Activated T-helper 1 cell treated with anti-CD3 and anti-CD28 coated beads, Interleukin-12 subunit alpha, Interleukin-12 subunit beta, Interleukin-2, Interleukin-4 antibody, amounts not matched to agents 30 ng/mL and 10 ng/mL and 1 ng/mL, durations not matched to agents 14 hours and 24 hours and 36 hours (primary cell): ENCODE measurements at places on chromosomes 4 and X.

- DNase-seq, result no peak
Measured at GRCh38 chrX:5916945-5917344, 311.7 kb downstream of the NLGN4X start.

- no peak for DNase-seq
Measured at GRCh38 chr4:151905197-151905596, 144.4 kb upstream of the GATB start.

GRCh38 chrX:34659575-34659974, 2.5 kb upstream of the TMEM47 start:
- DNase-seq, result no peak

DNA sequence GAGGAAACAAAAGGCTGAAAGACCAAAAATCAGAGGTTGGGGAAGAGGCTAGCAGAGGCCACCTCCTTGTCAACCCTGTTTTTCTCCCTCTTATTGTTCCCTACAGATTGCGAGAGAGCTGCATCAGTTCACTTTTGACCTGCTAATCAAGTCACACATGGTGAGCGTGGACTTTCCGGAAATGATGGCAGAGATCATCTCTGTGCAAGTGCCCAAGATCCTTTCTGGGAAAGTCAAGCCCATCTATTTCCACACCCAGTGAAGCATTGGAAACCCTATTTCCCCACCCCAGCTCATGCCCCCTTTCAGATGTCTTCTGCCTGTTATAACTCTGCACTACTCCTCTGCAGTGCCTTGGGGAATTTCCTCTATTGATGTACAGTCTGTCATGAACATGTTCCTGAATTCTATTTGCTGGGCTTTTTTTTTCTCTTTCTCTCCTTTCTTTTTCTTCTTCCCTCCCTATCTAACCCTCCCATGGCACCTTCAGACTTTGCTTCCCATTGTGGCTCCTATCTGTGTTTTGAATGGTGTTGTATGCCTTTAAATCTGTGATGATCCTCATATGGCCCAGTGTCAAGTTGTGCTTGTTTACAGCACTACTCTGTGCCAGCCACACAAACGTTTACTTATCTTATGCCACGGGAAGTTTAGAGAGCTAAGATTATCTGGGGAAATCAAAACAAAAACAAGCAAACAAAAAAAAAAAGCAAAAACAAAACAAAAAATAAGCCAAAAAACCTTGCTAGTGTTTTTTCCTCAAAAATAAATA, 179.9 kb downstream of the AR start:
- no peak for DNase-seq

DNA sequence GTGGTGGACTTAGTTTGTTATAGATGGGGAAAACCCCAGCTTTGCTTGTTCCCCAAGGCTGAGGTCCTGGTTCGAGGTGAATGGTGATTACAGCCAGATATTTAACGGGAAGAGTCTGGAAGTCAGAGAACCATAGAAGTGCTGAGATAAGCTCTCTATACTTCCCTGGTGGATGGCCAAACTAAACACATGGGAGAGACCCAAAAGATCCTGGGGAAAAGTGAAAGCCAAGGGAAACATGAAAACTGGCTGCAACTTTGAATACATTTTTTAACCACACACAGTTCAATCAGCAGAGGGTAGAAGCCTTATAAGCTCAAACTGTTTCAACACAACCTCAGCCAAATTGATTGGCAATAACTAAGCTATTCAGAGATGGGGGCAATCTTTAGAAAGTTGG, 29.3 kb upstream of the SRPX start:
- DNase-seq, result no peak

DNA sequence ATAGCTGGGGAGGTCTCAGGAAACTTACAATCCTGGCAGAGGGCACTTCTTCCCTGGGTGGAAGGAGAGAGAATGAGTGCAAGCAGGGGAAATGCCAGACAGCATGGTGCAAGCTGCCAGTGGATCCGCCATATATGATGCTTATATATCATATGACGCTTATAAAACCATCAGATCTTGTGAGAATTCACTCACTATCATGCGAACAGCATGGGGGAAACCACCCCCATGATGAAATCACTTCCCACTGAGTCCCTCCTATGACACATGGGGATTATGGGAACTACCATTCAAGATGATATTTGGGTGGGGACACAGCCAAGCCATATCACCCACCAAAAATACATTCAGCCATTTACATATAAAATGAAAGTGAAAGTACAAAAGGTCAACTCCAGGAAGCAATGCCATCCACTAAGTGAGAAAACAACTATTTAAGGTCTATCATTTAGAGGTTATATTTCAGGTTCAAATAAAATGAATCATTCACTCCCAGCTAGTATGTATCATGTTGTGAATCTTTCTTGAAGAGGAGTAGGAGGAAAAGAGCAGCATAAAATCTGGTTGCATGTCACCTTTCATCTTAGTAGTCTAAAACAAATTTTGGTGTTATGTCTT, 20.3 kb upstream of the DYNLT3 start:
- no peak for DNase-seq

DNA sequence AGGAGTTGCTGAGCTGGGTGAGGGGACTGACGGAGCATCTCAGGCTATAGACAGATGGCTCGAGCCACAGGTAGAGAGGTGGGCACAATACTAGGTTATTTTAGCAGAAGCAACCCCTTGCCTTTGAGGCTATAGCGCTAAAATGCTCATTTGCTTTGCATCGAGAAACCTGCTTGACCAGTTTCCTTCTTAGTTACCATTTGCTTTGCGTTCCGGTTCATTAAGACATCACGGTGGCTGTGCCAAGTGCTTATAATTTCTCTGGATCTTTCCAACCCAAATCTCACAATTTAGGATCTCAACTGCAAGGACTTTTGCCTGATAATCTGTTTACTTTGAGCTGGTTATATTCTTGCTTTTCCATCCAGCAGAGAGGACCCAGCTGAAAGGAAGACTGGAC, 40.8 kb downstream of the DLG3 start:
- no peak for DNase-seq

GRCh38 chr4:71050809-71051208, 57.4 kb downstream of the DCK start:
- DNase-seq, result no peak

DNA sequence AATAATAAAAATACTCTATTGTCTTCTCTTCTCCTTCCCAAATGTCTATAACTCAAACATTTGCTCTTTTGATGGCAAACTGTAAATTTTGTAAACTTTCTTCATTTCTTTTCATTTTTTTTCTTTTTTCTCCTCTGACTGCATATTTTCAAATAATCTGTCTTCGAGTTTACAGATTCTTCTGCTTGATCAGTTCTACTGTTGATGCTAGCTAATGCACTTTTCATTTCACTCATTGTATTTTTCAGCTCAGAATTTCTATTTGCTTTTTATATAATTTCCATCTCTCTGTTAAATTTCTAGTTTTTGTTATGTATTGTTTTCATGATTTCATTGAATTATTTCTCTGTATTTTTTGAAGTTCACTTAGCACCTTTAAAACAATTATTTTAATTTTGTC, 646.8 kb upstream of the INTU start:
- DNase-seq, result no peak

DNA sequence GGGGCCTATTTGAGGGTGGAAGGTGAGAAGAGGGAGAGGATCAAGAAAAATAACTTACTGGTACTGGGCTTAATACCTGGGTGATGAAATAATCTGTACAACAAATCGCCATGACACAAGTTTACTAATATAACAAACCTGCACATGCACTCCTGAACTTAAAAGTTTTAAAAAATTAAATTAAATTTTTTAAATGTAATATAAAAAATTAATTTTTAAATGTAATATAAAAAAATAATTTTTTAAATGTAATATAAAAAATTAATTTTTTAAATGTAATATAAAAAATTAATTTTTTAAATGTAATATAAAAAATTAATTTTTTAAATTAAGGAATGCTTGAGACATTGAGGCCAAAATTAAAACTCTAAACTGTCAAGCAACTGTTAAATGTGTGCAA, 124.3 kb upstream of the GALNT7 start:
- no peak for DNase-seq

GRCh38 chrX:109925656-109926055, 77.3 kb upstream of the TMEM164 start:
- DNase-seq, result no peak

- no peak for DNase-seq
Measured at GRCh38 chrX:54820737-54821136, 13.2 kb downstream of the MAGED2 start.

GRCh38 chr4:2194496-2194895, 47.4 kb downstream of the HAUS3 start:
- DNase-seq, result no peak

DNA sequence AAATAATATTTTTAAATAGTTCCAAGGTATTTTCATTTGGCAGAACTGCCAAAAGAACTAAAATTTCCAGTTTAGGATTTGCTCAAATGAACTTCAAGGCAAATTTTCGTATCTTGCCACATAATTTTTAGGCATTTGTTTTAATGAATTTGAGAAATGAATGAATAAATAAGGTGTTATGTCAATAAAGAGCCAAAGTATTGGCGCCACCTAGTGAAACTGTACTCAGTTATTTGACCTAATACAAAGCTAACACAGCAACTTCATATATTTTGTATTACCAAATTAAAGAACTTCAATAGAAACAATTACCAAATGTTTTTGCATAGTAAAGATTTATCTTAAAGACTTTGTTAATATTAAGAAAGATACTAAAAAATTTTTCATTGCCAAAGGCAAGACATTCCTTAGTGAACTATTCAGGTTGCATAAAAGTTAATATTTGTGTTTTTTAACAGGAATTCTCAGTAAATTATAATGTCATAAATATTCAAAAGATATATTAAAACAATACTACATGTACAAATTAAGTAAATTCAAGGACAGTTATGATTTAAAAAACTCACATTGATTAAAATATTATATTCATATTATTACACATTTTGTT, 50.3 kb downstream of the STPG2 start:
- DNase-seq, result no peak

- DNase-seq, result no peak
Measured at GRCh38 chr4:26822546-26822945, 38.1 kb upstream of the STIM2 start.

- DNase-seq, result no peak
Measured at GRCh38 chrX:124557976-124558375, 211.6 kb downstream of the SH2D1A start.

GRCh38 chr4:147909225-147909624, 177.3 kb downstream of the ARHGAP10 start:
- no peak for DNase-seq

- DNase-seq, result no peak
Measured at GRCh38 chr4:127730142-127730913, at the start of gene SLC25A31. Gene SLC25A31 (plus strand): TSS chr4:127730400. CDS start chr4:127730546, 146 bp downstream.
